ENCODE measurements at places on chromosomes 16 and 17.

DNA sequence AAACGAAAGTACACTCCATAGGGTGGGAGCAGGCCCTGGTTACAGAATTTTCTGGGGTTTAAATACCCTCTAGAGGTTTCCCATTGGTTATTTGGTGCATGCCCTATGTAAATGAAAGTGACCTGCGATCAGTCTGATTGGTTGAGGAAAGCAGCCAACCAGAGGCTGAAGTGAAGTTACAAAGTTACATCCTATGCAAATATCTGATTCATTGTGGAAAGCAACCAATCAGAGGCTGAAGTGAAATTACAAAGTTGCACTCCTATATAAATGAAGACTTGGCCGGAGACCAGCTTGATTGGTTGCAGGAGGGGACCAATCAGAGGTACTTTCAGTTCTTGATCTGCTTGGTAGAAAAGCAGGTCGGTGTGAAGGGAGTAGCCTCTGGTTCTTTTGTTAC lies 24.4 kb downstream of the NAA60 start:
- no peak for DNase-seq

GRCh38 chr17:31311526-31311925 lies 2.3 kb downstream of the EVI2B start:
- no peak for DNase-seq

DNA sequence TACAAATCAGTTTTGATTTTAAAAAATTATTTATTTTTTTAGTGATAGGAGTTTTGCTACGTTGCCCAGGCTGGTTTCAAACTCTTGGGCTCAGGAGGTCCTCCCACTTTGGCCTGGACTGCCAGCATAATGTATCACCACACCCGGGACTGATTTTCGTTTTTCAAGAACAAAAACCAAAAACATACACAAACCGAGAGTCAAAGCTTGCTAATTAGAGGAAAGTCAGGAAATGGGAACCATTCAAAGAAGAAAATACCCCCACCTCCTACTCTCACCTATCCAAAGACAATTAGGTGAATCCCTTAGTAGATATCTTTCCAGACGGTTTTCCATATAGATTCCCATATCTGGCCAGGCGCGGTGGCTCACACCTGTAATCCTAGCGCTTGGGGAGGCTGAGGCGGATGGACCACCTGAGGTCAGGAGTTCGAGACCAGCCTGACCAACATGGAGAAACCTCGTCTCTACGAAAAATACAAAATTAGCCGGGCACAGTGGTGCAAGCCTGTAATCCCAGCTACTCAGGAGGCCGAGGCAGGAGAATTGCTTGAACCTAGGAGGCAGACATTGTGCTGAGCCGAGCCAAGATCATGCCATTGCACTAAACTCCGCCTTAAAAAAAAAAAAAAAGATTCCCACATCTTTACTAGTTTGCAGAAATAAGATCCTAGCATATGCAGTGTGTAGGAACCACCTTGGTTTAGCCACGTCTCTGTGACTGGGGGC lies 883 bp upstream of the SPN start:
- DNase-seq: no peak

- DNase-seq: peak; percentile 46
Measured at GRCh38 chr17:42221886-42222745, 27.8 kb upstream of the GHDC start.

DNA sequence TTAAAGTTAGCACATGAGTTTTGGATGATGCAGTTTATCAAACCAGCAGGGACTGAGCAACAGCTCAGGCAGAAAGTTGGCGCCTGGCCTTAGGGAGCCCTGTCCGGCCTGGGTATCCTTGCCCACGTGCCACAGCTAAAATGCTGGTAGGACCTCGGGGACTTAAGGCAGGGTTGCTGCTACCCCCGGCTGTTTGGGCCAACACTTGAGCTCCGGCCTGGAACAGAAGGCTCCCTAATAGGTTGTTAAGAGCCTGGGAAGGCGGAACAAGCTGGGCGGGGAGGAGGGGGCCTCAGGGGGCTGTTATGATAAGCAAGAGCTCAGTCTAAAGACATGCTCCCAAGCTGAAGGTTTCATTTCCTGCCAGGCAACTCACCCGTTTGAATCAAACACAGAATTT lies 39.7 kb downstream of the CUEDC1 start:
- DNase-seq: no peak

DNA sequence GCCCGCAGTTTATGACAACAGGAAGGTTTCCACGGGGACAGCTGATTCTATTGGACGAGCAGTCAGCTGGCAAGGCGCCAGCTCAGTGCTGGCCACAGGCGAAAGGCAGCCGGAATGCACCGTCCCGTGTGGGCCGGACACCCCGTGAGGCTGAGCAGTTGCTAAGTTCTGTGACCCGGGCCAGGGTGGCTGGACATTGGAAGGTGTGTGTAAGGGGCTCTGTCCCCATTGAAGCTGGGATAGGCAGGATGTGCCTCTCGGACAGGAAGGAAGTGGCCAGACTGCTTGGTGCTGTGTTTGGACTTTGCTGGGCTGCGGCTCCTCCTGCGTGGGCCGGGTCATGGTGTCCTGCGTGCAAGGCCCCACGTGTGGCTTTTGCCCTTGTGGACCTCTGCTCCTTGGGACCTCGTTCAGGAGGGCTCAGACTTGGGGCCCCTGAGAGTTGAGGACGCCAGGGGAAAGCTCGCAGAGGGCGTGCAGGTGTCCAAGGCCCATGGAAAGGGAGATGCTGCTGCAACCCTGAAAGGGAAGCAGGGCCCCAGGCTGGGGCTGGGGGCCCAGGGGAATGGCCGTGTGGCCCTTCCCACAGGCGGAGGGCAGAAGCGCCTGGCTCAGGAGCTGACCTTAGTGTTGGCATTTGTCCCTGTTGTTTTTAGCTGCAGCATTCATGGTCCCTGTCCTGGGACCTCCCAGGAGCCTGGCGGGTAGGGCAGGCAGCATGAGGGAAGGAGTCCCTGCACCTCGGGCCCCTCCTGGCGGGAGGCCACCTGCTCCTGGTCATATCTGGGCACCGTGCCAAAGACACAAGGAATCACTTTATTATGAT lies 10.0 kb downstream of the BAIAP2 start:
- DNase-seq: no peak

All from stimulated activated CD4-positive, alpha-beta T cell treated with anti-CD3 and anti-CD28 coated beads, Interleukin-2, amount 100 ng/mL, for 4 hours (primary cell).